ENCODE measurements at places on chromosomes 5 and 9.

- no peak for DNase-seq
These were observed 10.8 kb downstream of the PRRX2 start for GRCh38 chr9:129676287-129676686.

- no peak for DNase-seq
These were observed 138.5 kb downstream of the SLIT3 start for GRCh38 chr5:169162407-169162806.

GRCh38 chr9:120628207-120628924 is 48.4 kb upstream of the CDK5RAP2 start:
- DNase-seq, result no peak

DNA sequence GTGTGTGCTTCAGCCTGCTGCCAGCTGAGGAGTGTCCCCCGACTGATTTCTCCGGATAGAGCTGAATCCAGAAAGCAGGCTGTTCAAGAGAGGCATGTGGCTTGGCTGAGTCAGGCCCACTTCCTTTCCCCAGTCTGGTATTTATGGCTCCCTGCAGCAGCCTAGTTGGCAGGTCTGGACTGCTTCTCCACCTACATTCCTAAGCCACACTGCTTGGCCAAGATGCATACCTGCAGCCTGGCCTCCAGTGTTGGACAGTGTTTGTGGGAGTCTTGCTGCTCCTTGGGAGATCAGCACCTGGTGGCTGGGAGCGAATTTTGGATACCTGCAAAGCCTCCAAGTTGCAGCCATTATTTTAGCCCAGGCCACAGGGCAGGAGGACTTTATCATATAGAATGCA is 670.8 kb downstream of the ACTL7B start:
- DNase-seq, result no peak

DNA sequence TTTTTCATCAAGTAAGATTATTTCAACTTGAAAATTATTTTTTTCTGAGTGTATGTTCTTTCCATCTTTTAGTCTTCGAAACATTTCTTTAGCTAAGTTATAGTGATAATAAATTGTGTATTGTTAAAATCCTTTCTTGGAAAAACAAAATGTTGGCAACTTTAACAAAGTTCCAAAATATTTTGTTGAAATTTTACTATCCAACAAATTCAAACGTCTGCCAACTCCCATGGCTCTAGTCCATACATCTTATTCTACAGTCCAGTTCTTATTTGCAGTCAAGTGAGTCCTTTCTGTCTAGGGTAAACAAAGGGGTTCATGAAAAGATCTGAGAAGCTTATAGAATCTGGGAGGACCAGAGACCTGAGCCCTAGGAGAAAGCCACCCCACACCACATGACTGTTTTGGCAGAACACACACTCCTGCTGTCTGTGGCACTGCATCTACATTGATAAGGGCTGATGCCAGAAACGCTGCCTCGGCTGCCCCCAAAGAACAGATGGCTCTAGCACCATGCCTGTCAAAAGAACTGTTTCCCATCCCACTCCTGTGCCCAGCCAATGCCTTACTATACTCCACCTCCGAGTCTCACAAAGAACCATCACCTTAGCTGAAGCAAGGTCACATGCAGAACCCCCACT is 47.5 kb downstream of the FEM1C start:
- DNase-seq, result no peak

- no peak for DNase-seq
These were observed 128.8 kb upstream of the FBXL7 start for GRCh38 chr5:15371184-15371583.

All from stimulated activated CD4-positive, alpha-beta T cell treated with anti-CD3 and anti-CD28 coated beads, Interleukin-15, amount 100 ng/mL, for 1 hour (primary cell).